Thoracic aorta (tissue), 2 donors: ENCODE measurements at places on chromosomes 12 and 14. TPM values are rescaled to one million over a fixed set of nuclear protein-coding genes. Genes with fewer than 3 reads are reported as not detected.

DNA sequence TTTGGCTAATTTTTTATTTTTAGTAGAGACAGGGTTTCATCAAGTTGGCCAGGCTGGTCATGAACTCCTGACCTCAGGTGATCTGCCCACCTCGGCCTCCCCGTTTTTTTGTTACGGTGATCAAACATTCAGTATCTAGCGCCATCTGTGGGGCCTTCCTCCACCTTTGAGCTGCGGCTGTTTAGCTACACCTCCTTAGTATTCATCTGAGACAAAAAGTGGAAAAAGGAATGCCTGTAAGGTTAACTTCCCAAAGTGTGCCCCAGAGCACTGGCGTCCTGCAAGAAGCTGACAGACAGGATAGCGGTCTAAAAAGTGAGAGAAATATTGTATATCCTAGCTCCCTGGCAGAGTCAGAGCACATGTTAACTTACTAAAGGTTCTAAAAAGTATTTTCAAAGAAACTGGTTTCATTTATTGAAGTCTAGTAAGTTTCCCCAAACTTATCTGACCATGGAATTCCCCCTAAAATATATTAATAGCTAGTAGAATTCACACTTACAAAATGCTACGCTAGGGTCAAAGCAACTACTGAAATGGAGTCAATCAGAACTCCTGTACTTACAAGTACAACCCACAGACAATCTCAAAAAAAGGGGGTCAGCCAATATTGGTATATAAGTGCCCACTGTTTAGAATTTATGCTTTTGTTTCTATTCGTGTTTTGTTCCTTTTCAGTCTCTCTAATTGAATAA, 59.1 kb downstream of the DUSP16 start:
- no peak for DNase-seq

DNA sequence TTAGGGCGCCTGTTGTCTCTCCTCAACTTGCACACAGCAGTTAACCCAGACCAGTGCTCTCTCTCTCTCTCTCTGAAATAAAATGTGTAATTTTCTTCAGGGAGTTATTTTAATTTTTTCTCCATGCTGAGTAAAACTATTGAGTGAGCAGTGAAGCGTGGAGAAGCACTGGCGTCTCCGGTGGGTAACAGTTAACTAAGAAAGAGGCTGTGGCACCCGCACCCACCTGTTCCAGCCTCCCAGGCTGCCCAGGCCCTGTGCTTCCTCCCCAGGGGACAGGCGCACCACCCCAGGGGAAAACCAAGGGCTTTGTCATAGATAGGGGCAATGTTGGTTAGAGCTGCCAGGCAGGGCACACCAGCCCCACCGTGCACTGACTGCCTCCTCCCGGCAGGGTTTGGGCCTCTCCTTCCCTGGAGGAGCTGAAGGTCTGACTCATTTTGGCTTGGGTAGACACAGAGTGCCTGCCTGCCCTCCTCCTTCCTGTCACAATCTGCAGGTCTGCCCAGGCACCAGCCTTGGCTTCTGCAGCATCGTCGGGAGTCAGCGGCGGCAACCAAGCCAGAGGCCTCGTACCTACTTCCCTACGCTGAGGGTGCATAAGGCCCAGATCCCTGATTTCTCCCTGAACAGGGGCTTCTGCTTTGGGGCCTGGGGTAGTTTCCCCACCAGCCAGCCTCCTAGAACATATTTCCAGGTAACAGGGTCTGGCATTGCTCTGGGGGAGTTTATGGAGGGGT, 3.9 kb downstream of the HOXC5 start:
- DNase-seq = no peak

DNA sequence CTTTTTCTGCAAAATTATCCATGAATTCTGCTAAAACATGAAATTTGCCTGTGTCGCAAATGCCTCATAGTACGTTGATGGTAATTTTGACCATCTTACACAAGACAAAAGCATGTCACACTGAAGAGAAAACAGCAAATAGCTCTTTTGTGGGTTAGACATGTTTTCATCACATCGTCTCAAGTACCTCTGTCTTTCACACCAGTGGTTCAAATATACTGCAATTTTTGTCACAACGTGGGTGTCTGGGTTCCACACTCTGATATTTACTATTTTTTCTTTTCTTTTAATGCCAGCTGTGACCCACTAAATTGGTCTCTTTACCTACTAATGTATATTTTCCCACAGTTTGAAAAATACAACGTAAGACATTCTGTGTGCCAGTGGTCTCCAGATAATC, 10.4 kb downstream of the KLRB1 start:
- DNase-seq = no peak

DNA sequence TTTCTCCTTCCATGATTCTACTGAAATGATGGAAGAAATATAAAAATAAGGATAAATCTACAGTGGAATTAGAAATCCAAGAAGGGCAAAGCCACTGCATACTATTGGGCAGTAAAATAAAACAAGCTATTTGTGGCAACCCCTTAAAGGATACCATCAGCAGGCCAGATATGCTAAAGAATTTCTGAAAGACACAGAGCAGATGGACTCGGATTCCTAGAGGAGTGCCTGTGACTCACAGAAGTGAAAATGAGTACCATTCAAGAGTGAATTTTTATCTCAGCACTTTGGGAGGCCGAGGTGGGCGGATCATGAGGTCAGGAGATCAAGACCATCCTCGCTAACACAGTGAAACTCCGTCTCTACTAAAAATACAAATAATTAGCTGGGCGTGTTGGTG, 318.1 kb downstream of the LRIG3 start:
- no peak for DNase-seq

GRCh38 chr12:49801141-49802063, 26.8 kb downstream of the NCKAP5L start:
- DNase-seq = no peak

DNA sequence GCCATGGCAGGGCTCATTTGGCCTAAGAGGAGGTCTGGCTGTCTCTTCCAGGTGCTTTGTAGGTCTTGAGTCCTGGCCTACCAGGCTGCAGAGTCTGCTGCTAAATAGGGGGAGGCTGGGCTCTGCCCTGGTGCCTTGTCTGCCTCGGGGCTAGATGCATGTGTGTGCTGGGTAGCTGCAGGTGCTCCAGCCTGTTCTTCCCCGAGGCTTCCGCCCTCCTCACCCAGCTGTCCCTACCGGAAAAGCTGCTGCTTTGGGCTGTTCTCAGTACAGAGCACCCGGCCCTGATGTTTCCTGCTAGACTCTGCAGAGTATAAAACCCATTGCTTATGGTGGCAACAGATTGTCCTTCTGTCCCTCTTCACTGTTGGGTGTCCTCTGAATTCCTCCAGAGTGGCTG, 37.7 kb downstream of the RAB35 start:
- no peak for DNase-seq

DNA sequence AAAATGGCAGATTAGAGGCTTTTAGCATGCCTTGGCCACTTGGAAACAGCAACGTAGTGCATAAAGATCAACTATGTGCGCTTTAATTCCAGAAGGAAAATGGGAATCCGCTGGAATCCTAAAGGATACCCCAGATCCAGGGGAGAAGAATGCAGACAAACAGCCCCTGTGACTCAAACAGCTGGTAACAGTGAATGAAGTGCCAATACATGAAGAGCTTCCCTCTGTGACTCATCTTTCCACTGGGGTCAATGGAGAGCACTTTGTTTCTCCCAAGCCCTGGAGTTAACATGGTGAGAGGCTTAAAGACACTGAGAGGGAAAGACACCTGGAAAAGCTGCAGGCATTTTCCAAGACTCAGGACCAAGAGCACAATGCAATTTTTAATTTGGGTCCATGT, 263.1 kb downstream of the CEP128 start:
- DNase-seq = no peak

GRCh38 chr14:102508774-102509745, 516 bp downstream of the ANKRD9 start:
- DNase-seq = no peak

DNA sequence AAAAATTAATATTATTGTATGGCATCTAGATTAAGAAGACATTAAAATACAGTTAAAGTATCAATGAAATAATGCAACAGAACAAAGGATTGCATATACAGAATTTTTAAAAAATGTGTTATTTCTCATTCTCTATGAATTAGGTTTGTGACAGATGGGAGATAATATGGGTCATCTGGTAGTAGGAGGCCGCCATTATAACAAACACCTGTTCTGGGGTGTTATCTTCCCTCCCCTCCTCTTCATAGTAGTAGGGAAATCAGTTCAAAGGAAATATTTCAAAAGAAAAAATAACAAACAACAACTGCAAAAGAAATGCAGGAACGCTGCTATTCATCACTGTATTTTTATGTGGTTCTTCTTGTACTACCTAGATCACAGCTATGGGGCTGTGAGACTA, 187.0 kb upstream of the ATP2B1 start:
- DNase-seq = no peak

GRCh38 chr12:96457191-96457930, 32.0 kb upstream of the CFAP54 start:
- DNase-seq = no peak

GRCh38 chr12:64293654-64294364, 71.7 kb upstream of the KICS2 start:
- no peak for DNase-seq

DNA sequence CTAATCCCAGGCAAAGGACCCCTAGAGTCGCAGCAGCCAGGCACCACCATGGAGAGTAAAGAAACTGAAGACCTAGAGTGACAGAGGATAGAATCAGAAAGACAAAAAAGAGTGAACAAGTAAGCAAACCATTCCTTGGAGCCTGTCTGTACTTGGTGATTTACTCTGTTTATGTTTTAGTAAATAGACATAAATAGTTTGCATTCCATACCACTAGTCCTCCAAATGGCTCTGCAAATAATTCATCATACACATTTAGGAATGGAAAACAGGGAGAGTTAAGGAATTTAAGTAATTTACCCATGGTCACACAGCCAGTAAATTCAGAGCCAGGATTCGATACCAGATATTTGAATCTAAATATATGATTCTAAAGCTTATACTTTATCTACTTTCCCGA, 2.8 kb downstream of the OLR1 start:
- no peak for DNase-seq

DNA sequence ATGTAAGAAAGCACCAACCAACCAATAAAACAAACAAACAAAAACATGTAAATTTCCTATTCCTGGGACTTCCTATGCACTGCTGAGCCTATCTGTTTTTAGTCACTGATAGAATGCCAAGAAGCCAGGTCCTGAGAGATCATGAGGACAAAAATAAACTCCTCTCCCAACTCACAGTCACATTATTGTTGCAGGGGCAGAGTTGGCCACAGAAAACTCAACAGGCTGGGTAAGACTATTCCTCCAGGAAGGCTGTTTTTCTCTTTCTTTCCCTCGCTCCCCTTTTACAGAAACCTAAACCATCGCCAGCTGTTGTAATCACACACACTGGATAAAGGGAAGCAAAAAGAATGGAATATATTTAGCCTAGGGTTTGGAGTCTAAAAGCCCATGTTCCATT, 55.8 kb upstream of the METAP2 start:
- no peak for DNase-seq

- DNase-seq = no peak
These were observed 925.4 kb downstream of the GALC start for GRCh38 chr14:87067591-87067990.

DNA sequence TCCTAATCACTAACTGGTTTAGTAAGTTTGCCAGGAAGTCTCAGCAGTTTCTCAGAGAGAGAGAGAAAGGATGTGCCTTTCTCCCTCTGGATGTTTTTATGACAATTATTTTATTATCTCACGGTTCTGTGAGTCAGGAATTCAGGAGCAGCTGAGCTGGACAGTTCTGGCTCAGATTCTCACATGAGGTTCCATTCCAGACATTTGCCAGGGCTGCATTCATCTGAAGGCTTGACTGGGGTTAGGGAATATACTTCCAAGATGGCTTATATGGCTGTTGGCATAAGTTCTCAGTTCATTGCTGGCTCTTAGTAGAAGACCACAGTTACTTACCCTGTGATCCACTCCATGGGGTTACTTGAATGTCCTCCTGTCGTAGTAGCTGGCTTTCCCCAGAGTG, 101.2 kb upstream of the ATF7IP start:
- DNase-seq = no peak

GRCh38 chr12:67592228-67593011, 56.1 kb upstream of the DYRK2 start:
- DNase-seq = no peak

DNA sequence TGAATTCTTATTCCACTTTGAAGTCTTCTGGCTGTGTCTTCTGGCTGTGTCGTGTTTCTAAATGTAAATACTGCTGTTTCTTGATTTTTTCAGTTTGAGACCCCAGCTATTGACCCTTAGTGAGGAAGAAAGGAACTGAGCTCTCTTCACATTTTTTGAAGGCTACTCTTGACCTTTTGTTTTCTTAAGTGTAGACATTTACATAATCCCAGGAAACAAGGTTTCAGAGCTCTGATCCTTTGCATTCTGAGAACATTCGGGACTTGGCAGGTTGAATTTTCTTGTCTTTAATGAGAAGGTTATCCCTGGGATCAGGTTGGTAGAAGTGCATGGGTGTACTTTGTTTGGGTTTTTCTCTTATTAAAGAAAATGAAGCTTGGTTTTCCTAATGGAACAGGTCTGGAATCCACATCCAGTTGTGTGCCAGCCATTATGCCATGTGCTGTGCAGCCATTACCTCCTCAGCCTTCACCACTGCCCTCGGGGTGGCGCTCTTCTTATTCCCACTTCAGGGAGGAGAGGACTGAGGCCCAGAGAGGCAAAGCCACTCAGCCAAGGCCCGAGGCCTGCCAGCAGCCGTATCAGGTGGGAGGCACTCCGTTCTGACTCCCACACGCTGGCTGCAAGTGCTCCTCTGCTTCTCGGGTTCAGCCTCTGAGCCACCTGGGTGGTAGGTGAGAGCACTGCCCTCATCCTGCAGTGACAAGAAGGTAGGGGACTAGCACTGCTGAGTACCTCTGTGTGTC, 120.9 kb downstream of the BEGAIN start:
- DNase-seq = no peak

GRCh38 chr12:59472273-59472672, 123.6 kb upstream of the SLC16A7 start:
- DNase-seq = no peak

- no peak for DNase-seq
These were observed 125.7 kb downstream of the SCARB1 start for GRCh38 chr12:124737772-124738635.

ERGIC2 gene
- 67.3 TPM for total RNA-seq

SAMD15 gene
- 0.14 TPM for total RNA-seq

TTC9 gene
- total RNA-seq = 2.0 TPM

RPGRIP1 gene
- not detected for total RNA-seq

TPH2 gene
- not detected for total RNA-seq

TGM1 gene
- total RNA-seq = 0.21 TPM

PRKD1 gene
- total RNA-seq = 34.0 TPM

ERO1A gene
- 32.6 TPM for total RNA-seq

CABP1 gene
- not detected for total RNA-seq

PLEKHG7 gene
- total RNA-seq = not detected

NID2 gene
- 33.3 TPM for total RNA-seq

WNT5B gene
- 2.3 TPM for total RNA-seq

KRT78 gene
- total RNA-seq = not detected

ULK1 gene
- 40.6 TPM for total RNA-seq

CNTN1 gene
- total RNA-seq = 42.8 TPM
